Effector memory CD8-positive, alpha-beta T cell (primary cell): ENCODE measurements at places on chromosomes 13 and 19.

- DNase-seq: no peak
Measured at GRCh38 chr13:27147530-27148170, 24.0 kb downstream of the USP12 start.

GRCh38 chr19:29855741-29856500, 44.1 kb downstream of the CCNE1 start:
- no peak for DNase-seq

- DNase-seq: no peak
Measured at GRCh38 chr13:40169476-40169875, 497.0 kb downstream of the FOXO1 start.

- peak; percentile 65 for DNase-seq
Measured at GRCh38 chr19:40610396-40611064, 9.4 kb downstream of the LTBP4 start.

DNA sequence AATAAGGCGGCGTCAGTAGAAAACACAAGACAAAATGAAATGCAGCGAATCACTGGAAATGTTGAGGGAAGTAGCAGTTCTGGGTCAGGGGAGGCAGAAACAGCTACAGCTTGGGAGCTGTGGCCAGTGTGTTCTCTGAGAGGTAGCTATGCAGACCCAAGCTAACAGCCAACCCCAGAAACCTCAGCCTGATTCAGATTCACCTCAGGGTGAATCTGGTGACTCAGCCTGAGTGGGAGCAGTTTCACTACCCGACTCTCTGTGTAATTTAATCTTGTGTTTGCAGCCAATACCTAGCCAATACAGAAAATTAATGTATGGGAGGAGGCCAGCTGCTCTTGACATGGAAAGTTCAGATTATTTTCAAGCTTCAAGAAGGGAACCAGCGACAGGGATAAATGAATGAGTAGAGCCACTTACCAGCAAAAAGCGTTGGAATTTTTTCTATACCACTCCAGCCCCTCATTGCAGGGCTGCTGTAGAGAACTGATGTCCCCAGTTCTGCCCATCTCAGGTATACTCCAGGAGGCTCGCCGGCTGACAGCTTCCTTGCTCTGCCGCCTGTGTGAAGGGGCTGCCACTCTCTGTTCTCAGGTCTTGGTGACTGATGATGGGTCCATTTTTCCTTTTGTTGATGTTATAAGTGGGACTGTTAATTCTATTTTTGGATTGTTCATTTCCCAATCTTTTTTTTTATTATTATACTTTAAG, 8.9 kb downstream of the IGFL3 start:
- DNase-seq: no peak

- no peak for DNase-seq
Measured at GRCh38 chr13:66509175-66509574, 721.0 kb downstream of the PCDH9 start.

DNA sequence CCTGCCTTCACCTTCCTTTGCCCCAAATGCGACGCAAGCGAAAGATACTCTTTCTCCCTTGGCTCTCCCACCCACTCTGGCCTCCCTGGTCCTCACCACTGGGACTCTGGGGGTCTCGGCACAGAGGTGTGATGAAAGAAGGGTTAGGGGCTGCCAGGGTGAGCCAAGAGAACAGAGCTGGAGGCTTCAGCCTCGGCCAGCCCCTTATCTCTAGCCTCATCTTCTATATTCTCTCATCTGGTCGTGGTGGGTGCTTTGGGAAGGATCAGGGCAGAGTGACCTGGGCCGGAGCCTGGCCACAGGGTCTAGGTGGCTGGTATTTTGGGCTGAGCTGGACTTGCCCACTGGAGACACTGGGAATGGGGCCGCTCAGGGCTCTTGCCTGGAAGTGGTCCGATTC, 71.1 kb upstream of the KCTD15 start:
- no peak for DNase-seq

DNA sequence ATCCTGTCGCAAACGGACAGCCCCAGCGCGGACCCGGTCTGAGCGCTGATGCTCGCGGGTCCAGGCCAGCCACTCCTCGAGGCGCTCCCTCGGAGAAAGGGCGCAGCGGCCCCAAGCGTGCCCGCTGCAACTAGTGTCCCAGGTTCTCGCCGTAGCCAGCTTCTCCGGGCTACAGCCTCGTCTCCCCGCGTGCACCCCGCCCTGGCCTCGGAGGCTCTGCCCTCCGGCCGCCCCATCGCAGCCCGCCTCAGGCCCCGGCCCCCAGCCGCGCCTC, 487 bp downstream of the FLT1 start:
- DNase-seq: no peak

- no peak for DNase-seq
Measured at GRCh38 chr13:99227331-99227900, 26.8 kb downstream of the UBAC2 start.

DNA sequence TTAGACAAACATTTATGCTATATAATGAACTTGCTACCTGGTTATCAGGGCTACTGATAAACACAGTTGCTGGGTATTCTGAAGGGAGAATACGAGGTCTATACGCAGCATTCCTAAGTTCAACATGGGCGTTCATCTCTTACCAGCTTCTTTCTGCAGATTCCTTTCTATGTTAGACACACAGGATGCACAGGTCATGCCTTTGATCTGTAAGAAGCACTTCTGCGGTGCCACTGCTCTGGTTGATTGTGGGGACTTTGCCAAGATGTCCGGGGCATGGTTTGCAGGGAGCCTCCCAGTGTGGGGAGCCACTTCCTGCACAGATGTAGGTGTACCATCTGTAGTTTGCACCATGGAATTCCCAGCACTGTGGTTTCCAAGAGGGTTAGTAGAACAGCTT, 40.9 kb downstream of the ATP7B start:
- DNase-seq: no peak

- DNase-seq: no peak
Measured at GRCh38 chr19:18894254-18895037, 1.5 kb downstream of the CERS1 start.

DNA sequence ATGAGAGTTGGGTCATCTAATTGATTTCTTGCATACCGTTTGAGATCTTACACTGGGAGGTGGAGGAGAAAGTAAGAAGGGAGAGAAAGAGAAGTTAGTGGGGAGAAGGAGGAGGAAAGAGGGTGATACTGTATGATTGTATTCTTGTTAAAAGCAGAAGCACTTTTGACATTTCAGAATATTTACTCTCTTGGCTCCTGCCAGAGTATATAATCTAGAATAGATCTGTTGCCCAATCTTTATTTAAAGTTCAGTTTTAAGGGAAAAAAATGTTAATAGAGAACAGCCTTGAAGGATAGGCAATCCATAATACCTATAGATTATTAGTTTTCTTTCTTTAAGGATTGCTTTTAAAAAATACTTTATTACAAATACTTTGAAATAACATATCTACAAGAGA, 41.5 kb downstream of the PDS5B start:
- no peak for DNase-seq

GRCh38 chr13:41985788-41986508, 25.0 kb upstream of the VWA8 start:
- no peak for DNase-seq

GRCh38 chr13:48138270-48138669, 43.4 kb upstream of the MED4 start:
- no peak for DNase-seq

DNA sequence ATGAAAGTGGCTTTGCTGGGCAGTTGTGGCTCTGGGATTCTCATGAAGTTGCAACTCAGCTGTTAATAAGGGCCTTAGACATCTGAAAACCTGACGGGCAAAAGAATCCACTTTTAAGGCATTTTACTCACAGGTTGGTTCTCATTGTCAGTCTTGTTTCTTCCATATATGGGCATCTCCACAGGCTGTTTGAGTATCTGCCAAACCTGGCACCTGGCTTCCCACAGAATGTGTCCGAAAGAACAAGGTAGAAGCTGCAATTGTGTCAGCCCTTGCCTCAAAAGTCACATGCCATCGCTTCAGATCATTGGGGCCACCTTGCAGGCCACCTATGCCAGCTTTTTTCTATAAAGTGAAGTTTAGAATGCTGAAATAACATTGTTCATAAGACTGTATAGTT, 102.4 kb downstream of the KCTD12 start:
- DNase-seq: no peak

- DNase-seq: no peak
Measured at GRCh38 chr13:29185926-29186325, 365.8 kb downstream of the MTUS2 start.

- DNase-seq: no peak
Measured at GRCh38 chr19:43564800-43565199, 10.5 kb downstream of the XRCC1 start.

GRCh38 chr13:32791545-32792172, 205.4 kb downstream of the PDS5B start:
- DNase-seq: no peak

- no peak for DNase-seq
Measured at GRCh38 chr19:29526730-29527499, 1.1 kb downstream of the VSTM2B start.

DNA sequence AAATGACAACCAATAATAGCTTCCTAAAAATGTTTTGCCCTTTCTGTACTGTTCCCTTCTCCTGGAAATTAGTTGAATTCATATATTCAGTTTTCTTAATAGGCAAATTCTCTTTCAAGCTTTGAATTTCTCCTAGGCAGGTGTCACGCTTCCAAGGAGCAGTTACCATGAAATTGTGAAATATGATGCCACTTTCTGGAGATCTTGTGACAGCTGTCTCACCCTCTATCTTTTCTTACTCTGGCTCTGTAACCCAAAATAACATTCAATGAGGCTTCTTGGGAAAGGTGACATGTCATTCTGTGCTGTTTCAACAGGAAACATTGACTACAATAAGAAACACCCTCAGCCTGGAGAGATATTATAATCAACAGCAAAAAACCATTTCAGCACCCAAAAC, 80.3 kb upstream of the MRI1 start:
- no peak for DNase-seq

DNA sequence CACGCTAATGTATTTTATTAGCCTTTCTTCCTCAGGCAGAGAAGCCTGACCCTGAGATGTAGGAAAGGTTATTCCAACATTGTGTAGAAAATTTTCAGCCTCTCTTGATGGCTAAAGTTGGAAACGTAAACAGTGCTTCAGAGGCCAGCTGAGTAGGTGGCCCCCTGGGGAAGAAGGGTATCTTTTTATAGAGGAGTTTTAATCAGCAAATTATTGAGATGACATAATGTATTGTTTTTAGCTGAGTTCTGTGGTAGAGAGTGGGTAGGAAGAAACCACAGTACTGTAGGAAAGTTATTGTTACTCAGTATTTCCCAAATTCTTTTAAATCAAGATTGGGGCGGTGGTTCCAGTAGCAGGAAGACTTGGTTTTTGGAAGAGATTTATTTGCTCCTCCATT, 268.8 kb downstream of the DLEU7 start:
- no peak for DNase-seq

- DNase-seq: peak; percentile 84
Measured at GRCh38 chr19:45451131-45451849, 16.5 kb upstream of the FOSB start.

DNA sequence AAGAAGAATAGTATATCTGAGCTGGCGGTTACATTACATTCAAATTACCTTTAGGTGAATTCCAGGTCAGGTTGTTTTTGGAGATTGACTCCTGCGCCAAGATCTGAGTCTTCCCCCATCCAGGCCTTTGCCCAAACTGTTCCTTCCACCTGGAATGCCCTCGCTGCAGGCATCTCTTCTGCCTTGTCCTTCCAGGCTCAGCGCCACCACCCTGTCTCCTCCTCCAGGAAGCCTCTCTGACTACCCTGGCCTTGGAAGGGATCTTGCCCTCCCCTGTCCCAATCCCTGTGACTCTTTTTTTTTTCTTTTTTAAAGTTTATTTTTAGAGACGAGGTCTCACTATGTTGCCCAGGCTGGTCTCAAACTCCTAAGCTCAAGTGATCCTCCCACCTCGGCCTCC, 1.7 kb upstream of the HOMER3 start:
- no peak for DNase-seq

DNA sequence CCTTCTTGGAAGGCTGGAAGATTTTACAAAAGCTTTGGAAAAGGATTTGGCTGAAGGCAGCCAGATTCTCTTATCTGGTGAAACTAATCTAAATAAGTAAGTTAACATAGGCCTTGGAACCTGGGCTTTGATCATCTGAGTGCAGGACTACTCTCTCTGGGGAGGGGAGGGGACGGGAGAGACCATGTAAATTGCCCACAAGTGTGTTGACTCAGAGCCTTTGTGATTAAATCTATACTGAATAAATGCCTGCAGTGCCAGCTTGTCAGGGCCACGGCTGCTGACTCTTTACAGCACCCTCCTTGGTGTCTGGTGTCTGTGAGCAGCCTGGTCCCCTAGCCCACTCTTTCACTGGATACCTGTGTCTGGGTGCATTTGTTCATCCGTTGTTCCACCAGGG, 251.4 kb downstream of the ITGBL1 start:
- DNase-seq: no peak

GRCh38 chr13:75391432-75392100, 90.4 kb downstream of the TBC1D4 start:
- no peak for DNase-seq

DNA sequence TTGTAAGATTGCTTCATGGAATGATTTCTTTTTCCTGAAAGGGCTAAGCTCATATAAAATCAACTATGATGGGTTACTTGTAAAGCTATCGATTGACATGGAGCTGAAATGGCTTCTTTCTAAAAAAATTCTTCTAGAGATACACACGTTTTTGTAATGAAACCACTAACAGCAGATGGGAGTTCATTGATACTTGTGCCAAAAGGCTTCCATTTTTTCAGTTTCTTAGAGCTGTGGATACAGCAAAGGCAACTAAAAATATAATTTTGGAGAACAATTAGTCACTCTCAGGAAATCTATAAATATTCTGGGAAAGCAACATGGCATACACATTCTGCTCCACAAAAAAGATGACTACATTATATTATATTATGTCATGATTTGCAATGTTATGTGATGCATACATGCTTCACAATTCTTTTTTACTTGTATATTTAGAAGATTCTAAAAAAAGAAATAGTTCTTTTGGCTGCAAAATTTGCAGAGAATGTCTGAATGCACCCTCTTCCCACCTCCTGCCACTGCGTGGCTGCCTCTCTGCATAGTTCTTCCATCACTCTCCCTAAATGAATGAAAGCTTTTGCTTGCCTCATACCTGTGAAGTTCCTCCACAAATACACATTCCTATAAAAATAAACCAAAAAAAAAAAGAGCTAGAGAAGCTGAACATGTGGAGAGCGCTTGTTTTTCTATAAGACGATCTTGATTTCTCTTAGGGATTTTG, 802.5 kb downstream of the EFNB2 start:
- no peak for DNase-seq

DNA sequence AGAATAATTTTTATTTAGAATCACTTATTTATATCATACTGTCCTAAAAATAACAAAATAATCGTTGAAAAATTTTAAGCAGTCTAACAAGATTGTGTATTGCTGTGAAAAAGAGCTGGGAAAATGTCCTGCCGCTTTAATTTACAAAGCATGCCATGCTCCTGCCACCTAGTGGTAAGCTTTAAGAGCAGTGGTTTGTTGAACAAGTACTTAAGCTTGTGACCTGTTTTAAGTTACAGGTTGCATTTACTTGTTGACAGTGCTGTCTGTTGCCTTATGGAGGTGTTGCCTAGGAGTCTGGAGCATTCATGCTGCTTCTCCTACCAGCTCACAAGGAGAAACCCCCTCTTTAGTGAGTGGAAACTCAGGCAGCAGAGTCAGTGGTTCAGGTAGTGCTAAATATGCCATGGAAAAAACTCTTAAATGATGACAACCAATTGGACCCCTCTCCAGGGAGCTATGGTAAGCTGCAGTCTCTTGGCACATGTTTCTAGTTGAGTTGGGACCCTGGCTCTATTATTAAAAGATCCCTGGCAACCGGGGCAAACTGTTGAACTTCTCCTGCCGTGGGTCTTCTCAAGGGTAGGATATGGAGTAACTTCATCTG, 68.4 kb downstream of the SPATA13 start:
- DNase-seq: peak; percentile 37

- DNase-seq: no peak
Measured at GRCh38 chr13:59865398-59865797, 298.3 kb downstream of the DIAPH3 start.
